IMR-90 (cell line): ENCODE measurements at places on chromosomes 11 and 22. TPM values are rescaled to one million over a fixed set of nuclear protein-coding genes. Genes with fewer than 3 reads are reported as not detected.

The APOBEC3G gene
- total RNA-seq, result 6.7 and 7.0 TPM in 2 replicates

The SLC25A18 gene
- total RNA-seq, result under 0.01 TPM in 1 of 2 replicates, not detected in the other

The MS4A7 gene
- total RNA-seq, result not detected in 2 replicates

The HIPK3 gene
- 100.0 and 103 TPM in 2 replicates for total RNA-seq

The ARHGAP20 gene
- 2.5 and 2.8 TPM in 2 replicates for total RNA-seq

The MEI1 gene
- 0.90 and 1.1 TPM in 2 replicates for total RNA-seq

The KCNQ1OT1 gene
- total RNA-seq, result 1.9 and 2.0 TPM in 2 replicates

The VPREB1 gene
- not detected in 2 replicates for total RNA-seq

The DNAJB13 gene
- 0.18 and 0.28 TPM in 2 replicates for total RNA-seq

The LAYN gene
- total RNA-seq, result 92.5 and 111 TPM in 2 replicates

The NXPE1 gene
- not detected in 2 replicates for total RNA-seq

The PRMT3 gene
- 11.3 and 15.0 TPM in 2 replicates for total RNA-seq

The ZNF280A gene
- not detected in 2 replicates for total RNA-seq

The ART1 gene
- total RNA-seq, result not detected in 2 replicates

The TESMIN gene
- 0.56 and 0.90 TPM in 2 replicates for total RNA-seq

The EXPH5 gene
- total RNA-seq, result 0.56 and 0.72 TPM in 2 replicates

The MMP8 gene
- under 0.01 and 0.18 TPM in 2 replicates for total RNA-seq

The LSP1 gene
- total RNA-seq, result not detected in 2 replicates

The RBMXL2 gene
- total RNA-seq, result not detected in 2 replicates

The TMEM225 gene
- total RNA-seq, result not detected in 2 replicates

The TH gene
- not detected in 2 replicates for total RNA-seq

The BATF2 gene
- 0.36 and 0.56 TPM in 2 replicates for total RNA-seq

The SLC5A4 gene
- total RNA-seq, result under 0.01 and 0.18 TPM in 2 replicates

The CARD18 gene
- not detected in 2 replicates for total RNA-seq

The IGSF9B gene
- under 0.01 TPM in 1 of 2 replicates, not detected in the other for total RNA-seq

The C11orf42 gene
- total RNA-seq, result not detected in 2 replicates

The APOA5 gene
- total RNA-seq, result not detected in 2 replicates

The B4GALNT4 gene
- 5.2 and 6.1 TPM in 2 replicates for total RNA-seq

The OR4A16 gene
- not detected in 2 replicates for total RNA-seq

The CTSW gene
- total RNA-seq, result 0.18 TPM in 1 of 2 replicates, not detected in the other

The OVCH2 gene
- total RNA-seq, result under 0.01 TPM in 1 of 2 replicates, not detected in the other

The MFRP gene
- total RNA-seq, result not detected in 2 replicates

The AMOTL1 gene
- total RNA-seq, result 49.5 and 58.6 TPM in 2 replicates

The ANKRD13D gene
- 7.3 and 8.1 TPM in 2 replicates for total RNA-seq

The NUP98 gene
- 138 and 145 TPM in 2 replicates for total RNA-seq

The PRRG4 gene
- total RNA-seq, result not detected in 2 replicates

The PAK1 gene
- 50.3 and 60.6 TPM in 2 replicates for total RNA-seq

The NFRKB gene
- 21.9 and 28.9 TPM in 2 replicates for total RNA-seq

The MPZL3 gene
- 0.36 and 0.56 TPM in 2 replicates for total RNA-seq

The CEP126 gene
- 0.72 and 1.1 TPM in 2 replicates for total RNA-seq
